T-cell (primary cell): ENCODE measurements at places on chromosomes 4 and X.

GRCh38 chrX:17610788-17611187 lies 126.5 kb upstream of the SCML1 start:
- H3K27ac ChIP-seq, result no peak overlapping the region
- H3K27me3 ChIP-seq, result no peaks in the 10 kb centered on the region
- no peak for DNase-seq
- H3K4me1 ChIP-seq, result no peaks in the 10 kb centered on the region
- H3K4me3 ChIP-seq, result no peak overlapping the region

DNA sequence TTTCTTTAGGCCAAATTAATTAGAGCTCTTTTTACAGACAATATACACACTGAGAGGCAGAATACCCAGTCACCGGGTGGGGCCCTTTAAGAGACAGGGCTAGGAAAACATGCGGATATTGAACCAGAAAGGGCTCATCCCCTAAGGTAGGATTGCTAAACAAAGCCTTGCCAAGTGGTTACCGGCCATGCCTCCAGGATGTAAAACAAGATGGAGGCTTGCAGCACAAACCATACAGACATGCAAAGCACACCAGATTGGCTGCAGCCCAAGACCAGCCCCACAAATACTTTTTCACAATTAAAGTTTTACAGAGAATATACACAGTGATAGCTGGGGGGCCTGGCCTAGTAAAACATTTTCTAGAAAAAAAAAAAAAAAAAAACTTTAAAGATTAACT lies 210.0 kb downstream of the KLHL4 start:
- no peak for DNase-seq
- H3K36me3 ChIP-seq, result no peaks in the 10 kb centered on the region
- H3K27me3 ChIP-seq, result no peaks in the 10 kb centered on the region
- no peak overlapping the region for H3K27ac ChIP-seq
- H3K4me3 ChIP-seq, result no peak overlapping the region

GRCh38 chr4:108224611-108225053 lies 55.9 kb upstream of the LEF1 start:
- no peak overlapping the region for H3K4me3 ChIP-seq
- no peak for DNase-seq
- no peaks in the 10 kb centered on the region for H3K4me1 ChIP-seq
- no peaks in the 10 kb centered on the region for H3K27me3 ChIP-seq

- DNase-seq, result peak; percentile 11
- H3K36me3 ChIP-seq, result peaks cover 54% of the 10 kb centered on the region
- no peak overlapping the region for H3K4me3 ChIP-seq
- no peaks in the 10 kb centered on the region for H3K4me1 ChIP-seq
- no peaks in the 10 kb centered on the region for H3K27me3 ChIP-seq
These were observed 13.6 kb downstream of the EXOC1 start for GRCh38 chr4:55866973-55867574.

DNA sequence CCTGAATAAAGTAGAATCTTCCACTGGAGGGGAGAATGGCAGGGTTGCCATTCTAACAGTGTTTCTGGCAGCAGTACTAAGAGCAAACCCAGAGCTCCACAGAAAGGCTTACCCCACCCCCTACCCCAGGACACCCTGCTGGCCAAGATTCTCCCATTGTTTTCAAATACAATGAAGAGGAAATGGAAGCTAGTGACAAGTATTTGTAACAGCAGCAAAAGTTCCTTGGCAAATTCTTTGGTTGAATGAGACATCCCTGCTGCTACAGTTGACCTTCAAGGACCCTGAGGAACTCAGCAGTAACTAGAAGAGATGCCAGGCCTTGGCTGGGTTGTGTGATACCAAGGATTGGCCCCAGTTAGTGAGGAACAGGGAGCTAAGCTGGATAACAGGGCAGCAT lies 124.2 kb upstream of the DGKK start:
- DNase-seq, result no peak
- H3K27ac ChIP-seq, result no peak overlapping the region
- no peaks in the 10 kb centered on the region for H3K27me3 ChIP-seq
- H3K4me1 ChIP-seq, result no peaks in the 10 kb centered on the region

DNA sequence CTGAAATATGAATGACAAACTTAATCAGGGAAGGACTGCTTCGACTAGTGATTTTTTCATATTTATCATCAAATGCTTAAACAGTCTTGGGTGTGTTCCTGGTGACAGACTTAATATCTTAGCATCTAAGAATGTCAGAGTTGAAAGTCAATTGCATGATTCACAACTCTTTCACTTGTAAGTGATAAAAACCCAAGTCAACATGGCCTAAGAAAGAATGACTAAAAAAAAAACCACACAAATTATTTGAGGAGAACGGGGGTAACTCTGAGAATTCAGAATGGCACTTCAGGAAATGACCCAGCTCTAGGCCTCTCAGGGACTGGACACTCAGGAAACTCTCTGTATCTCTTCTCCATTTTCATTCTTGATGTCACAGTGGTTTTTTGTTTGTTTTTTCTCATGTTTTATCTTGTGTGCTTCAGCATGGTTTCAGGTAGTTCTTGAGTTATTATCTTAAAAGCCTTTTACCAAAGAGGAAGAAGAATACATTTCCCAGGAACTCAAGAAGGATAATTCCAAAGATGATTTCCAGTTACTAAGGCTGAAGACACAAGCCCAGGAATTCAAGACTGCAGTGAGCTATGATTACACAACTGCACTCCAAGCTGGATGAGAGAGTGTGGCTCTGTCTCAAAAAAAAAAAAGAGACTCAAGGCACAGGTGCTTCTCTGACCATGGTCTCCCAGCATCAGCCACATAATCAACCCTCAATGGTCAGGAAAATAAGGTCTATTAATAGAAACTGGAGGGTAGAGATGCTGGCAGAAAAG lies 1697.8 kb upstream of the IGFBP7 start:
- DNase-seq, result no peak
- H3K27ac ChIP-seq, result no peak overlapping the region
- no peaks in the 10 kb centered on the region for H3K36me3 ChIP-seq
- no peaks in the 10 kb centered on the region for H3K4me1 ChIP-seq
- no peak overlapping the region for H3K4me3 ChIP-seq

GRCh38 chr4:151908734-151909497 lies 148.1 kb upstream of the GATB start:
- H3K27me3 ChIP-seq, result no peaks in the 10 kb centered on the region
- H3K4me3 ChIP-seq, result no peak overlapping the region
- DNase-seq, result no peak
- no peaks in the 10 kb centered on the region for H3K4me1 ChIP-seq
- H3K36me3 ChIP-seq, result no peaks in the 10 kb centered on the region

- H3K36me3 ChIP-seq, result no peaks in the 10 kb centered on the region
- DNase-seq, result no peak
- H3K27ac ChIP-seq, result no peak overlapping the region
- H3K4me1 ChIP-seq, result no peaks in the 10 kb centered on the region
- no peaks in the 10 kb centered on the region for H3K27me3 ChIP-seq
These were observed 167.2 kb upstream of the SLIT2 start for GRCh38 chr4:20084488-20084887.

DNA sequence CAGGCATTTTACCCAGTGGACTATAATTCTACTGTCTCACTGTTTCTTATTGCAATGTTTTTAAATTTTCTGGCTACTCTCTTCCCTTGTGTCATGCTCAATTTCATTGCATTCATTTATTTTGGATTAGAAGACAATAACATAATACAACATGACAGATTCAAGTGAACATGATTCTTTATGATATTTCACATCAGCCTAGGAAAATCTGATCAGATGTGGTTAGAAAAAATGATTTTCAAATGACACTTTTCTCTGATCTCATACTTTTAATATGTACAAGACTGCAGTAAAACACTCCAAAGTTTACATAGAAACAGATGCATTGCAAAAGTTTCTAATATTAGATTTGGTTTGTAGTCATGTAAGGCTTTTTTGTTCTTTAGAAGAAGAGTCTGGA lies 586.0 kb downstream of the ACTRT1 start:
- DNase-seq, result no peak
- no peaks in the 10 kb centered on the region for H3K36me3 ChIP-seq
- no peak overlapping the region for H3K27ac ChIP-seq
- H3K4me3 ChIP-seq, result no peak overlapping the region
- no peaks in the 10 kb centered on the region for H3K4me1 ChIP-seq

DNA sequence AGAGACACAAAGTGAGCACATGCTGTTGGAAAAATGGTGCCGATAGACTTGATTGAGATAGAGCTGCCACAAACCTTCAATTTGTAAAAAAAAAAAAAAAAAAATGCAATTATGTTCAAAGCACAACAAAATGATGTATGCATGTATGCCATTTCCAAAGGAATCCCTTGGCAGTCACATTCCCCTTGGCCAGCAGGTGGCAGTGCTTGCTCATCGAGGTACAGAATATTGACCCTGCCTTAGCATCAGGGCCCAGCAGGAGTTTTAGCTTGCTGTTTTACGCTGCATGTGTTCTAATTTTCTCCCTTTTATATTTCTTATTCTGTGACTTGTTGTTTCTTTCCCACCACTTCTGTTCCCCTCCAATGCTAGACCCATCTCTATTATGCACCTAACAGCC lies 34.5 kb upstream of the CYBB start:
- H3K27me3 ChIP-seq, result no peaks in the 10 kb centered on the region
- no peak overlapping the region for H3K4me3 ChIP-seq
- no peaks in the 10 kb centered on the region for H3K36me3 ChIP-seq
- DNase-seq, result peak; percentile 73
- H3K27ac ChIP-seq, result no peak overlapping the region
- peaks cover 7% of the 10 kb centered on the region for H3K4me1 ChIP-seq

DNA sequence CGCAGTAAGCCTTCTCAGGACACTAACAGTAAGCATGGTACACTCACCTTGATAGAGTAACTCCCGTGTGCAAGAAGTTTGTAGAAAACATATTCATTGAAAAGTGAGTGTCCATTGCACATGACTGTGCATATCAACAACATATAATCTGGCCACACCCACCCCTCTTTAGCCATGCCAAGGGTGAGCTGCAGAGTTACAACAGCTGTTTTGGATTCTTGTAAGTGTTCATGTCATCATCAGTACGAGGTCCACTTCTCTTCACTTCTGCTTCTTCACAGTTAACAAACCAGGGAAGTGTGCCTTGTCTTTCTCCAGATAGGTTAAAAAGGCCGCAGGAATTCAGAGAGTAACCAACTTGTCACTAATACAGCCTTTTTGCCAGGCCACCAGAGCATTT lies 116.6 kb downstream of the IRF2 start:
- no peak overlapping the region for H3K4me3 ChIP-seq
- no peaks in the 10 kb centered on the region for H3K36me3 ChIP-seq
- H3K4me1 ChIP-seq, result peaks cover 4% of the 10 kb centered on the region

DNA sequence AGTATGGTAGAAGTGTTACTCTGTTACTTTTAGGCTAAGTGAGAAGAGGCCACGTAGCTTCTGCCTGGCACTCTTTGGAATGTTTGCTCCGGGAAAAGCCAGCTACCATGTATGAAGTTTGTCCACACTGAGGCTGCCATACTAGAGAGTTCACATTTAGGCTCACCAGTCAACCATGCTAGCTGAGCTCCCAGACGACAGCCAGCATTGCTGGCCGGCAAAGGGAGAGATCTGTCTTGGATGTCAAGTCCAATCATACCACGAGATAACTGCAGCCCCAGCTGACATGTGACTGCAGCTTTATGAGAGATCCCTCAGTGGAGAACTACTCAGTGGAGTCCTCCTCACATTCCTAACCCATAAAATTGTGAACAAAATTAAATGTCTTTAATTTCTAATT lies 321.2 kb upstream of the F9 start:
- DNase-seq, result no peak
- H3K27ac ChIP-seq, result no peak overlapping the region
- H3K4me3 ChIP-seq, result no peak overlapping the region
- no peaks in the 10 kb centered on the region for H3K4me1 ChIP-seq
- H3K36me3 ChIP-seq, result no peaks in the 10 kb centered on the region

GRCh38 chrX:15663439-15663838 lies 1.2 kb downstream of the CLTRN start:
- H3K27me3 ChIP-seq, result no peaks in the 10 kb centered on the region
- H3K4me1 ChIP-seq, result no peaks in the 10 kb centered on the region
- H3K36me3 ChIP-seq, result no peaks in the 10 kb centered on the region
- DNase-seq, result no peak

GRCh38 chrX:100717363-100717762 lies 14.6 kb downstream of the SYTL4 start:
- no peak overlapping the region for H3K27ac ChIP-seq
- no peak overlapping the region for H3K4me3 ChIP-seq
- H3K36me3 ChIP-seq, result no peaks in the 10 kb centered on the region

- no peak for DNase-seq
- H3K27ac ChIP-seq, result no peak overlapping the region
- H3K27me3 ChIP-seq, result no peaks in the 10 kb centered on the region
- no peaks in the 10 kb centered on the region for H3K4me1 ChIP-seq
- no peak overlapping the region for H3K4me3 ChIP-seq
These were observed 10.5 kb downstream of the WDFY3 start for GRCh38 chr4:84956014-84956413.

GRCh38 chr4:141570290-141570689 lies 66.1 kb upstream of the IL15 start:
- H3K36me3 ChIP-seq, result no peaks in the 10 kb centered on the region
- H3K4me1 ChIP-seq, result no peaks in the 10 kb centered on the region
- no peak overlapping the region for H3K27ac ChIP-seq
- DNase-seq, result no peak

- no peaks in the 10 kb centered on the region for H3K4me1 ChIP-seq
- H3K4me3 ChIP-seq, result no peak overlapping the region
- H3K27ac ChIP-seq, result no peak overlapping the region
- H3K36me3 ChIP-seq, result no peaks in the 10 kb centered on the region
- DNase-seq, result no peak
These were observed 134.0 kb downstream of the HTR2C start for GRCh38 chrX:114717921-114718320.

DNA sequence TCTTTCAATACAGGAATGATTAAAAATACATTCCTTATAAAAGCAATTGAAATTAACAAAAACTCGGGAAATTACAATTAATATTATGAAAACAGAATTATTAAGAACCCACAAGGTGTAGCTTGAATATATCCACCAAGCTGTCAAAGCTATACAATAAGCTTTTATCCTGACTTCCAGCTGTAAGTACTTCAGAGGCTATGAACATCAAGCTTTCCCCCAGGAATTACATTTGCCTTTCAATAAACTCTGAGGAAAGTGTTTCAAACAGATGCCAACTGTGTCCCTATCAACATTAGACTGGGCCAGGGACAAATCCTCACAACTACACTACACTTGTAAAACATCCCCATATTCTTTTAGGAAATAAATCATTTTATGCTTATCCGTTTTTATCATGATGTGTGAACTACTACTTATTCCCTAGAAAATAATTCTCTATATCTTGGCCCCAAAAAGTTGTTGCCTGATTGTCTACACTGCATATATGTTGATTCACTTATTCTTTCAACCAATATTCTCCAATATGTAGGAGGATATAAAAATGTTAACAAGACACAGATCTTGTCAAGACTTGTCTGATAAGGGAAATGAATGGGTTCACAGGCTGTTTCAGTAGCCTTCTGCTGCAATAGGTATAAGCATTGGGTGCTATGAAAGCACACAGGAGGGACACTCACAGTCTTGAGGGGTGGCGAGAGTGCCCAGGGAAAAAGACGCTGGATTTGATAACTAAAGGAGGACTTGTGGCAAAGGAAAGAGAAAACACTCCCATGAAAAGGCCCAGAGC lies 494.1 kb downstream of the CENPC start:
- no peak for DNase-seq
- H3K4me1 ChIP-seq, result no peaks in the 10 kb centered on the region
- H3K27me3 ChIP-seq, result no peaks in the 10 kb centered on the region

GRCh38 chr4:38383646-38384121 lies 280.3 kb upstream of the KLF3 start:
- no peaks in the 10 kb centered on the region for H3K27me3 ChIP-seq
- DNase-seq, result no peak
- peaks cover 5% of the 10 kb centered on the region for H3K4me1 ChIP-seq
- H3K4me3 ChIP-seq, result no peak overlapping the region
- no peaks in the 10 kb centered on the region for H3K36me3 ChIP-seq
